Stimulated activated CD4-positive, alpha-beta T cell treated with anti-CD3 and anti-CD28 coated beads, Interleukin-1b, Interleukin-23, amount 100 ng/mL, for 48 hours (primary cell): ENCODE measurements at places on chromosomes 5 and 9.

- no peak for DNase-seq
Measured at GRCh38 chr5:159198063-159199036, 11.0 kb downstream of the RNF145 start.

DNA sequence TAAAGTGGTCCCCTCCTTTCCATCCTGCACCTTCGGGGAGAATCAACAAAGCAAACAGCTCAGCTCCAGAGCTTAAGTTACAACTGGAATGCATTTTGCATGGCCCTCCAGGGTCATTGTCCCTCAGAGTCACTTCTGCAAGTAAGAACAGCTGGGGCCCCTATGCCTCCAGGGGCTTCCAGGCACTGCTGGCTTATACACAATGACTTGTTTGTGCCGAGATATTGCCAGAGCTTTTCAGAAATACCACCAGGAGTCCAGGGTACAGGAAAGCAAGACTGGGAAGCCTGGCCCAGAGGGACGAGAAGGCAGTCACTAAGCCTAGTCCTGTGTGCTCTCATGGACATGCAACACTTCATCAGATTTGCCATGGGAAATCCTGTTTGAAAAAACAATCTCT, 11.3 kb downstream of the FRMD3 start:
- DNase-seq = no peak

DNA sequence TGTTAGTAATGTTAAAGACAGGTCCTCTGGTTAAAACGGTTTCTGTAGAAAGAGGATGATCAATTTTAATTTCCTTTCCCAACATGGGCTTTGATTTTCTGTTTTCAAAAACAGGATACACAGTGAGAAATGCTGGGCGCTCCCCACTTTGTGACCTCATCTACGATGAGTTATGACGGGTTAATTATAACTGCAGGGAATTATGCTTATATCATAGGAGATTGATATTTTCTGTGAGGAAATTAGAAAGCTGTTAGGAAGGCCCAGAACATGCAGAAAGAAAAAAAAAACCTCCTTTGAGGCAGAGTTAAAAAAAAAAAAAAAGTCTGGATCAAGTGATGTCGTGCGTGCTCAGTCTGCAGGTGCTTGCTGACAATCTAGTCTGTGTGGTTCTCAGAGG, 176.8 kb upstream of the OTULINL start:
- DNase-seq = no peak

DNA sequence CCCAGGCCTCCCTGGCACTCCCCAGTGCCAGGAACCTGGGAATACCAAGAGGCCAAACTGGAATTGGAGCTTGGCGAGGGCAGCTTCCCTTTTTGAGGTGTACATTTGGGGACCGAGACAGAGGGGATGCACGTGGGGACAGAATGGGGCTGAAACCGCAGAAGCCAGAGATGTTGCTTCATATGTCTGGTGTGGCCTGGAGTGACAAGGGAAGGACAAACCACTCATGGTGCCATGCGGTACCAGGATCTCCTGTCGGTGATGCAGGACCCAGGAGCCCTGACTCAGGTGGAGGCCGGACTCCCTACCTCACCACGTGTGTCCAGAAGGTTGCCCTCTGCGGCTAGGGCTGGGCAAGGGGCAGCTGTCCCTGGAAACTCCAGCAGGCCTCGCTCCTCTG, 4.0 kb upstream of the CSF2 start:
- DNase-seq = no peak

GRCh38 chr9:96892131-96892530, 36.5 kb upstream of the NUTM2G start:
- no peak for DNase-seq

GRCh38 chr5:104932431-104932830, 1369.8 kb upstream of the NUDT12 start:
- no peak for DNase-seq

- no peak for DNase-seq
Measured at GRCh38 chr5:138568061-138568824, 7.0 kb downstream of the HSPA9 start.

GRCh38 chr5:40746703-40747102, 9.1 kb downstream of the TTC33 start:
- DNase-seq = no peak

DNA sequence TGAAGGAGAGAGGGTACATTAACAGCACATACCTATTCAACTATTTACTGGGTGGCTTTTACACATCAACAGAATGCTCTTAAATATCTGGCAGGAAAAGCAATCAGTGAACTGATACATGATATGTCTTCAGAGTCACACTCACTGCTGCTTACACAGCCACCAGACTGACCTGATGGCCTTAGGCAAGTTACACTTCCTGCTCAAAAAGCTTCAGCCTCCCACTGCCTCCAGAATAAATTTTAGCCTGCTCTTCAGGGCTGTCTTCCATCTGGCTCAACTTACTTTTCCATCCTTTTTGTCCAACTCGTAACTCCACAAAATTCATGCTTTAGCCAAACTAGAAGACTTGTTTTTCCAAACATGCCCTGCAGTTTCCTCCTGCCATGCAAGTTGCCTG, 10.7 kb downstream of the LOX start:
- DNase-seq = no peak

DNA sequence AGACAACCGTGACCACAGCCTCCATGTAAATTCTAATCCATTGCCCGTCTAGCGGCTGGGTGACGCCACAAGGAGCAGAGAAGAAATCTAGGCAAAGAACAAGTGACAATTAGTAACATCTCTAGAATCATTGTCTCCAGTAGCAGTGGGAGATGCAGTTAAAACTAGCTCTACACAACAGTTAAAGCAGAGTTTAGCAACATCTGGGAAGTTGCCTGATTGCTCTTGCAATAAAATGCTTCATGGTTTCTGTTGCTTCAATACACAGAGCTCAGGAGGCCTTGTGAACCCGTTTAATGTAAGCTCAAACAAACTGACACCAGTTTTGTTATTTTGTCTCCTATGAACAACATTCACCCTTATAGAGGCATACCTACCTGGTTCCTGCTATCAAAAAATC, 369.8 kb upstream of the PDE4D start:
- no peak for DNase-seq

DNA sequence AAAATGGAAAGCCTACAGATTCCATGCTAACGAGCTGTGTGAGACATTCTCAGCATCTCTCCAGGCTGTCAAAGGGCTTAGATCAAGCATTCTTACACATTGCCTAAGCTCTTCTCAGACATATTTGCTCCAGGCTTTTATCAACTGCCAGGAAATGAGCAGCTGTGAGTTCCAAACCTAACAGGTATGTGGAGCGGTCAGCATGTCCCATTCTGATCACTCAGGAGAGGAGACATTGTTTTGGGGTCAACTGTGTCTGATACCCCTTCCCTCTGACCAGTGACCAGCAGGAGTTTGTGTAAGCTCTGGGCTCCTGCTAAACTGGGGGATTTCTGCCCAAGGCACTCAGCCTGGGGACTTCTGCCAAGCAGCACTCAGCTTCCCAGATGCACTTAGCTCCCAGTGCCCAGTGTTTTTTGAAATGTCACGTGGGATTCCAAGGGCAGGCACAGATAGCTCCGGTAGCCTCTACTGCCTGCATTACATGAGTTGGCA, 229.1 kb downstream of the SEC61B start:
- DNase-seq = no peak

DNA sequence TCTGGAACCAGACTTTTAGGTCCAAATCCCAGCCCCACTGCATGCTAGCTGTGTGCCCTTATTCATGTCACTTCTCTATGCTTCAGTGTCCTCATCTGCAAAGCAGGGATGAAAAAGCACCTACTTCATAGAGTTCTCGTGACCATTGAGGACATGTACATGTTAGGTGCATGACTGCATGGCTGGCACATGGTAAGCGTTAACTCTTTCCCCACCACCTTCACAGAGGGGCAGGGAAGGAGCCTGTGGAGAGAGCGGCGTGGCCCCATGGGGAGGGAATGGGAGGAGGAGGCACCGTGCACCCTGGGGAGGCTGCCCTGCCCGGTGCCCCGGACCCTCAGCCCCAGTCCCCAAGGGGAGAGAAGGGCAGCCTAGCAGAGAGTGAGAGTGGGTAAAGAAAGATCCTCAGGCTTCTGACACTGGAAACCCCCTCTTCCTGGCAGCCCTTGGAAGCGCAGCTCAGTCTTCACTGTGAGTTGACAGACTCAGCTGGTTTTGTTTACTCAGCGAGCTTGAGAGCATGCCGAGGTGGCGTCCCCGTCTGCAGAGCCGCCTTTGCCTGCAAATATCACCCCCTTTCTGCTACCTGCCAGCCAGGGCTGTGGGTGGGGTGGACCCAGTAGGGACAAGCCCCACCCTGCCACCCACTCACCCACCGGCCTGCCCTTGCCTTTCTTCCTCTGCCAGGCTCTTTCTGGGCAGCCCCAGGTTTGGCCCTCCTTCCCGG, 10.6 kb upstream of the ANGPTL2 start:
- no peak for DNase-seq

DNA sequence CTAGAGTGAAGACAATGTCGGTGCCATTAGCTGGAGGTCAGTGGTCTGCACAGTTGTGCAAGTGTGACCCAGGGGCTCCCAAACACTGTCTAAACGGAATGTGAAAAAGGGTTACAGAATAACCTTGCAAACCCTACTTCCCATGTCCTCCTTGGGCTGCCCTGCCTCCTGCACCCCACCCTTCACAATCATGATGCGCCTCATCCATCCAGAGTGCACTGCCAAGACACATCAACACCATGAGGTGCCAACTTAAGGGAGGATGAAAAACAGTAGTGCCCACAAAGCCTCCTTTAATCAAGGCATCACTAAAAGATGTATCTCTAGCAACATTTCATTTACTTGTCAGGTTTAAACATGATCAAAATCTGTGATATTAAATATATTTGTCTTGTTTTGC, 87.1 kb downstream of the SETX start:
- no peak for DNase-seq

DNA sequence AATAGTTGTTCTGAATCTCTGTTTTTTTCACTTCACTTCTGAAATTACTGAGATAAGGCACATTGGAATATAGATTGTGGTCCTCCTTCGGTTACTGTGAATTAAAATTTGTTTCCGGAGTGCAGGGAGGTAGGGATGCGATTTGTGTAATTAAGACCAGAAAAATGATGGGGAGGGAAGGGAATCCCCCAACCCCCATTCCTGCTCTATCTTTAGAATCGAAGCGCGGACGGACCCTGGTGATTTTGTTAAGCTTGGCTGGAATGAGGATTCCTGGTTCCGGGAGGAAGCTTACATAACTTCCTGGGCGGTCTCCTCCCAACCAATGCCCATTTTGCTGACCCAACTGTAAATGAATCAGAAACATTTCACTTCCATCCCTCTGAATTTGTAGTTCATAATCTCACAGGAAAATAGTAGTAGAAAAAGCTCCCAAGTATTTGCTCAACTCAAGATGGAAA, 220.1 kb upstream of the MSX2 start:
- DNase-seq = no peak

GRCh38 chr5:62460578-62460983, 48.0 kb downstream of the IPO11 start:
- DNase-seq = no peak

DNA sequence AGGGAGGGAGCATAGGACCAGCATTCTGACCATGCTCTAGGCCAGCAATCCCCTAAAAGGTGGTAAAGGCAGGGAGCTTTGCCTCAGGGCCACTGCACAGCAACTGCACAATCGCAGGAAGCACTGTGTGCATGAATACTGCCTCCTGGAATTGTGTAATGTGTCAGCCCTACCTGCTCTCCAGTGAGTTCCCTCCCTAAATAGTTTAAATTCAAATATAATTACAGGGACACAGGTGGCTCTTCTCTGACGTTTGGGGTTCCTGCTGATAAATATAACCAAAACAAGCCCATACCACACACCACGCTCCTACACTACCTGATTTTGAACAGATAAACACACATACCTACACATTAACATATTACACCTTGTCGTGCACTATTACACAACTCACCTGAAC, 9.0 kb downstream of the BAG1 start:
- DNase-seq = no peak

- DNase-seq = no peak
Measured at GRCh38 chr5:91145333-91145620, 237.8 kb downstream of the ARRDC3 start.

- no peak for DNase-seq
Measured at GRCh38 chr9:123411636-123412035, 55.6 kb downstream of the CRB2 start.

GRCh38 chr9:134949681-134950385, 32.1 kb upstream of the FCN1 start:
- no peak for DNase-seq

DNA sequence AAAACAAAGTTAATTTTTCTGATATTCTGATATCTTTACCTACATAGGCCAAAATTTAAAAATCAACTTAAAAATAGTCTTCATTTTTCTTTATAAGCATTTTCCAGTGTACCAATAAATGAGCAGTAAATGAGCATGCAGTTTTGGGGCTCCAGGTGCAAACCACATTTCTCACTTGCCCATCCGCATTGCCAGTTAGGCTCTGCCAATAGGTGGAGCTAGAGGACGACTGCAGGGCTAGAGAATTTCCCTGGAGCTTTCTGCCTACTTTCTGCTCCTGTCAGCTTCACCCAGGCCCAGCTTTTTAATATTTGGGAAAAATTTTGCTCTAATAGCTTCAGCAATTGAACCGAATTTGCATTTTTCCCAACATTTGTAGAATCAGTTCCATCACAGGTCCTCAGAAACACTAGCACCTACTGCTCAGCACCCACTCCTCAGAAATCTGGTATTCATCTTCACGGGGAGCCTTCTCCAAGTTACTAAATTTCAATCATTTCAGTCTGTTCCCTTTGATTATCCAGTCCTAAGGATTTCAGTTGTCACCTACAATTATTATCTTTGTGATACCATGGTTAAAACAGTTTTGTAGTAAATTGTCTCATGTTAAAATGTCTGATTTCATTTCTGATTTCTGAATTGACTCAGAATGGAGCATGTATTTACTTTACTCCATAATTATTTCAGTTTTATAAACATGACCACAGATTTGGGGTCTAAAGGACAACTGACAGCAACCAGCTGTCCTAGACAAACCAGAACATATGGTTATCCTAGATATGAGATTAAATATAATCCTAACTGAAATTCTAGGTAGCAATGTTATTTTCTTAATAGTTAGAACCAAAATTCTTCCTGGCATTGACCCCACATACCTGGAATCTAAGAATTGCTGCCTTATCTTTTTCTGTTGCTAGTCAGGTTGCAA, 104.6 kb upstream of the FAM174A start:
- peak; percentile 23 for DNase-seq

- no peak for DNase-seq
Measured at GRCh38 chr9:111094958-111095357, 56.7 kb upstream of the LPAR1 start.

DNA sequence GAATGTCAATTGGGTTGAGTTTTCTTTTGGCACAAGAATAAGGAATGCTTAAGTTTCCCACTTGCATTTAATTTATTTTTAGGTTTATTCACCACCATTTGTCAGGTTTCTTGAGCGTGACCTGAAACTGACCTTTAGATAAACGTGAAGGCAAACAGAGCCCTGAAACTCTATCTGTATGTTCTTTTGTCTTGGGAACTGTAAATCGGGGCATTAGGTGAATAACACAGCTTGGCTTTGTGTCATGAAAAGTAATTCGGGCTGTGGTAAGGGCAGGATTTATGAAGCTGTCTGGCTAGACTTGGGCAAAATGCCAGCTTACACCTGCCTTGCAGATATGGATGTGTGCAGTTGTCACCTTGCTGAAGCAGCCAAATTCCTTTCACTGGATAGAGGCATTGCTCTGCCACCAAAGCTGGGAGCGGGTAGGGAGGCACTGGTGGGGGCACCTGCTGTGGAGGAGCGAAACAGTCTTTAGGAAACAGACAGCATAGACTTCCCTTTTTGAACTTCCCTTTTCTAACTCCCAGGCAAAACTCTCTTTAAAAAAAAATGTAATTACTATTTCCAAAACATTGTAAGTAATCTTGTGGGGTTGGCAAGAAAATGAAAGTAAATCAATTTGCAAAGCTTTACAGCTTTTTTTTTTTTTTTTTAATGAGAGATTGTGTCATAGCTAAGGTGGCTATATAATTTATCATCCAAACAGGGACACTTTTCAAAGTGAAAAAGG, 545.2 kb downstream of the CSNK1G3 start:
- no peak for DNase-seq
